ENCODE measurements at places on chromosomes 4 and X.

- DNase-seq, result no peak
Observed at GRCh38 chr4:187603093-187604025, 392.2 kb upstream of the ZFP42 start.

DNA sequence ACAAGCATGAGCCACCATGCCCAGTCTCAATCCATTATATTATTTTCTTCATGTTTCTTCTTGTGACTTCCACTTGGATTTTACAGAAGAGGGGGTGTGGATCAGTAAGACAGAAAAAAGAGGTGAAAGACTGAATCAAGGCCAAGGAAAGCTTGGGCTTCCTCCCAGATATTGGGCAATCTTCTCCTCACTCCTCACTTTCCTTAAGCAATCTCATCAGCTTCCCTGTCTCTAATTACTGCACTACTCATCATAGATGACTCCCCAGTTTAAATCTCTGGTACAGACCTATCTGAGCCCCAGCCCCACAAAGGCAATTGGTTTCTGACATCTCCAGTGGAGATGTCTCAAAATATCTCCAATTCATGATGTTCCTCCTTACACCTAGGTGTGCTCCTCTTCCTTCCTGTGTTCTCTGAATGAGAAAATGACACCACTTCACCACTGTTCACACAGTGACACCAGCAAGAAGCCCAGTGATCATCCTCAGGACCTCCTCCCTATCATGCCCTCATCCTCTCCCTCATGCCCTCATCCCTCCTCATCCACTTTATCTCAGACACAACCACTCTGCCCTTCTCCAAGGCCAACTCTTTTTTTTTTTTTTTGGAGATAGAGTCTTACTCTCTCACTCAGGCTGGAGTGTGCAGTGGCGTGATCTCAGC is 44.8 kb upstream of the HERC6 start:
- no peak for DNase-seq

GRCh38 chrX:73401591-73402266 is 45.1 kb upstream of the CDX4 start:
- DNase-seq, result no peak

DNA sequence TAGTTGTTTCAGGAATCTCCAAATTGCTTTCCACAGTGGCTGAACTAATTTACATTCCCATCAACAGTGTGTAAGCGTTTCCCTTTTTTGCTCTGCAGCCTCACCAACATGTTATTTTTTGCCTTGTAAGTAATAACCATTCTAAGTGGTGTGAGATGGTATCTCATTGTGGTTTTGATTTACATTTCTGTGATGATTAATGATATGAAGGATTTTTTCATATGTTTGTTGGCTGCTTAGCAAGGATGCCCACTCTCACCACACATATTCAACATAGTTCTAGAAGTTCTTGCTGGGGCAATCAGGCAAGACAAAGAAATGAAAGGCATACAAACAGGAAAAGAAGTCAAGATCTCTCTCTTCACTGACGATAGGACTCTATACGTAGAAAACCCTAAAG is 472.4 kb downstream of the ZNF674 start:
- DNase-seq, result no peak

DNA sequence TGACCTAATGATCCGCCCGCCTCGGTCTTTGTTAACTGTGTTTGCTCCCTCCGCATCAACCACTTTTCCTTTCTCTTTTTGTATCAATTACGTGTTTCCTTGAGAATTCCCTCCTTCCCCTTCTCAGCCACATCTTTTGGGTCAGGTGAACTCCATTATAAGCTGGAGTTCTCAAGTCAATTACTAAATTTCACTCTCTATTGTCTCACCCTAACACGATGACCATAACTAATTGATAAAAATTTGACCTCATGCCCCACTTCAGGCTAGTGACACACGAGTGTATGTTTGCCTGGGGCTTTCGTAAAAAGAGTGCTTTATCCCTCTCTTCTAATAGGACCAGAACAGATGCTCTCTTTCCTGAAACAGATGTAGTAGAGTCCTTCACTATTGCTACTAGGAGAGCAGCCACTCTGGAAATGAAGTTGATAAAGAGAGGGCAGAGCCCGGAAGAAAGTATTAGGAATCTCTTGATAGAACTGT is 403.6 kb upstream of the ANXA10 start:
- DNase-seq, result no peak

GRCh38 chr4:122107680-122108079 is 44.5 kb upstream of the BLTP1 start:
- no peak for DNase-seq

DNA sequence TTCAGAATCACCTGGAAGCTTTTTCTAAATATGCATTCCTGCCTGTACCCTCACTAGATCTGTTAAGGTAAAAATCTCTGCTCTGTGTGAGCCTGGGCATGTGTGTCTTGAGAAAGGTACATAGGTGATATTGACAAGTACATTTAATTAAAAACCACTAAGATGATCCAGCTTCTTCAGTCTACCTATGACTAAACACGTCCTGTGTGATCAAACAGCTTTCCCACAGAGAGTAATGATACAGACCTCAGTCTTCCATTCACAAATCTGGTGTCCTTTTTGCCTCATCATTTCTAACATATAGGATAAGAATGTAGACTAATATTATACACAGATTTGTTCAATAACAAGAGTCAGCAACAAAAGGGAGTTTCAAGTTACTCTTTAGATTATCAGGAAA is 42.6 kb downstream of the GALNT7 start:
- no peak for DNase-seq

GRCh38 chrX:129540722-129541184 is 694 bp downstream of the OCRL start:
- no peak for DNase-seq

GRCh38 chr4:24930151-24930550 is 17.3 kb upstream of the CCDC149 start:
- DNase-seq, result no peak

- DNase-seq, result no peak
Observed at GRCh38 chr4:7800410-7800809, 139.3 kb downstream of the AFAP1 start.

- DNase-seq, result no peak
Observed at GRCh38 chrX:107168257-107168656, 38.0 kb downstream of the NUP62CL start.

- DNase-seq, result no peak
Observed at GRCh38 chr4:182825003-182825402, 92.2 kb downstream of the DCTD start.

GRCh38 chr4:94559351-94559806 is 107.6 kb downstream of the PDLIM5 start:
- no peak for DNase-seq
